SW480 (cell line): ENCODE measurements at places on chromosomes 5 and 9.
A peak's percentile ranks its signal among the peaks of the same experiment; 100 is the strongest.

DNA sequence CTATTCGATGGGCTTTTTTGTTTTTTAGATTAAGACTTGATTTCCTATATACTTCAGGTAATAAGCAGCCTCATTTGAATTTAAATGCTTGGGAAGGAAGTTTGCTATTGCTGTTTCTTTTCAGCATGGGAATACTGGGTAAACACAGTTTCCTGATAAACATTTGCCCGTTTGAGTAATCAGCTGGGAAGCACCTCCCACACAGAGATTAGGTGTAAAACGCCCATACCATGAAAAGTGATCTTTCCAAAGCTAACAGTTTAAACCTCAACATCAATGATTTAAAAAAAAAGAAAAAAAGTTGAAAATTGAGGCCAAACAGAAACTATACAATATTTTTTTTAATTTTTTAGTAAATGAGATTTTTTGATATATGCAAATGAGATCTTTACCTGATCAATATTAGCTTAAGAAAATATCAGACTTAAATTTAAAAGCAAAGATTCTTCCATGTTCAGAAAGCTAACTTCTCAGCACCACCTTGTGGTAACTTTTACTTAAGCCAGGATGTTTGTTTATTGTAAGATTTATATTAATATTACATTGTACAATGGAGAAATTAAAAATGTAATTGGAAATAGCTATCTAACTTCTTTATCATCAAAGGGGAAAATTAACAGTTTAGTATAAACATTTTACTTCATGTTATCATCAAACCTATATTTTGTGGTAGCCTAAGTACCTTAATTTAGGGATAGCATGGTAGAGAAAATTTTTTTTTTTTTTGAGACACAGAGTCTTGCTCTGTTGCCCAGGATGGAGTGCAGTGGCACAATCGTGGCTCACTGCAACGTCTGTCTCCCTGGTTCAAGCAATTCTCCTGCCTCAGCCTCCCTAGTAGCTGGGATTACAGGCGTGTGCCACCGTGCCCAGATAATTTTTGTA lies 39.8 kb downstream of the F2RL2 start:
- DNase-seq, result no peak

DNA sequence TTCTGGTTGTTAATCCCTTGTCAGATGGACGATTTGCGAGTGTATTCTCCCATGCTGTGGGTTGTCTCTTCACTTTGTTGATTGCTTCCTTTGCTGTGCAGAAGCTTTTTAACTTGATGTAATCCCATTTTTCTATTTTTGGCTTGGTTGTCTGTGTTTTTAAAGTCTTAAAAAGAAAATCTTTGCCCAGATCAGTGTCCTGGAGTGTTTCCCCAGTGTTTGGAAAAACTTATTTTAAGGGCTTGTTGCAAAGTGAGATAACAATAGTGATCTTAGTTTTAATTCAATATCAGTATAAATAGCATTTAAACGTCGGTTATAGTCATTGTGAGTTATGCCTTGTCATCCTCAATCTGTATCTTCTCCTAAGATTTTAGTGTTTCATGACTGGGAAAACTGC lies 329.5 kb downstream of the CCDC171 start:
- DNase-seq, result no peak

DNA sequence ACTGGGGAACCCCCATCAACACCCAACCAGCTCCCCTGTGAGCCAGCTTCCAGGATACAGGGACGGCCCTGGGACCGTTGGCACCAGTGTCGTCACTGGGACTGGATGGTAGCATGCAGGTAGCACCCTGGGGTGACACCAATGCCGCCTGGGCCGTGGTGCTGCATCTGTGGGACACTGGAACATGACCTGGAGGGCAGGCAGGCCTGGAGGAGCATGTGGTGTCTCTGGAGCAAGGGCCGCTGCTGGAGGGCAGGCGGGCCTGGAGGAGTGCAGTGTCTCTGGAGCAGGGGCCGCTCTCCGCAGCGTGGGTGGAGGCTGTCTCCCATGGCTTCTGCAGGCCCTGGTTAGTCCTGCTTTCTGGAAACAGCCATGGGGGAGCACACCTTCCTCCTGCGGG lies 13.1 kb downstream of the LPCAT1 start:
- no peak for DNase-seq

GRCh38 chr5:74673011-74673790 lies 11.8 kb upstream of the HEXB start:
- peak; percentile 50 for DNase-seq

- no peak for DNase-seq
Measured at GRCh38 chr9:136867480-136867879, 1.4 kb upstream of the EDF1 start.

DNA sequence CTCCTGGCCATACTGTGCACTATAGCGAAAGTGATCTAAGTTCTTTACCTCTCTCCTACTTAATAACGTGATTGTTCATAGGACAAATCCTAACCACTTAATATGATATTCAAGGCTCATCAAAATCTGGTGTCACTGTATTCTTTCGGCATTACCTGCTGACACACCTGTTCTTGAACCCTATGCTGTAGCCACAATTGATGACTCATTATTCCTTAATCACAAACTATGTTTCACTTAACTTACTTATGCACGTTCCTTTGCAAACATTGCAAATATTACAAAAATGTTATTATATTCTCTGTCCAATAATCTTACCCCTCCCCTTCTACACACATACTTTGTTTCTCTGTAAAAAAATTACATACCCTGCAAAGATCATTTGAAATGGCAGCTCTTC lies 158.1 kb upstream of the ADRA1B start:
- DNase-seq, result no peak

- DNase-seq, result no peak
Measured at GRCh38 chr5:20611620-20612019, 623.6 kb upstream of the CDH18 start.

DNA sequence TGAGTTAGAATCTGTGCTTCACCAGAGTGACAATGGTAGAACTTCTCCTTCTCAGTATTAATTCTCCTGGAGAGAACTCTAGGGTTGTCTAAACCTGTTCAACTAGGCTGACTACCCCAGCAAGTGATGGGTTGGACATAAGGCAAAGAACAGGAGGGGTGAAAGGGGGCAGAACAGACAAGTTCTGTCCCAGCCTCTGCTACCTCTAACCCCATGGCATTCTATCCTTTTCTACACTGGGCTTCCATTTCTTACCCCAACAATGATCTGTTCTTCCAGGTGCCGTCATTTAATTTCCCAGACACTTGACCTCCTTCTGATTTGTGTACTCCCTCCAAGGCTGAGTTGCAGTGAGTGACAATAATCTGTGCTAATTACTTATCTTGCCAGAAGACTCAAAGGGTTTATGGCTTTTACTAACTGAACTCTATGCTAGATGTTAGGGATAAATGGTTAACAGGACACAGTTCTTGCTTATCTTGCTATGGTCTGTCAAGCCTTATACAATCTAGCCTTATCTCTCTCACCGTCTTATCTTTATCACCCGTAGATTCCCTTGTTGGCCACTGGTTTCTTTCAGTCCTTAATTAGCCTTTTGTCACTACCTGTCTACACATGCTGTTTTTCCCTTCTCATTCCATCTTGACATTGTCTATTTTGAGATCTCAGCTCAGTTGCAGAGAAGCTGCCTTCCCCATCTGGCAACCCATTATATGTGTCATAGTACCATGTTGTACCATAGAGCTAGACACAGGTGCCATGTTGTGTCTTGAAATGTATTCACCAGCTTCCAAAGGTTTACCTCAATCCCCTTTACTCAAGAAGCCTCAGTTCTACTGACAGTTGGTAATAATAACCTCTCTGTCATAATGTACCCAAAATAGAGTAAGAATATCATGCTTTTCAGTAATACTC lies 10.0 kb upstream of the MATR3 start:
- no peak for DNase-seq

DNA sequence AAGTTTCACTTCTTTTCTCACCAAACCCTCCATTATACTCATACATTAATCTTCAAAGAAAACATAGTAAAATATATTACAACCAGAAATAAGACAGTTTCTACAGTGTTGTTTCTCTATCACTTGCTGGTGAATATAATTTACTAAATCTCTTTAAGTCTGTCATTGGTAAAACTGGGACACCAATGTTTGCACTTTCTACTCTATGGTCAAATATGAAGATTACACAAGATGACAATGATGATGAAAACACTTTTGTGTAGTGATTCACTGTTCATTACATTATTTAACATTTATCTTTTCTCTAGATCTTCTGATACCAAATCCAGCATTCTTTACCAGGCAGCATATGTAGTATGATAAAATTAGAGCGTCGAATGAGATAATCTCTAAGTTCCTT lies 459.1 kb downstream of the DMAC1 start:
- DNase-seq, result no peak

DNA sequence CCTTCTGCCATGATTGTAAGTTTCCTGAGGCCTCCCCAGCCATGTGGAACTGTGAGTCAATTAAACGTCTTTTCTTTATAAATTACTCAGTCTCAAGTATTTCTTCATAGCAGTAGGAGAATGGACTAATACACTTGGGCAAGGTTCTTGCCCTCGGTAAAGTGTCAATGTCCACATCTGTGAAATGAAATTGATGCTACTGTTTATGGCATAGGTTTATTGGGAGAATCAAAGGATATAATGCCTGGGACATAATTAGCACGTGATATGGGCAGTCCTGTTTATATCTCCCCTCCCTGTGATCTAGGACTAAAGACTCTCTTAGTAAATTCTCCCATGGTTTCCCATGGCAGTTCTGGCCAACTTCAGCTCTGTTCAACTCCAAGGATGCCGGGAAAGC lies 19.4 kb downstream of the TMEM174 start:
- no peak for DNase-seq

GRCh38 chr5:98977723-98978122 lies 48.9 kb upstream of the CHD1 start:
- no peak for DNase-seq
